Activated CD4-positive, alpha-beta T cell treated with anti-CD3 and anti-CD28 coated beads for 48 hours (primary cell): ENCODE measurements at places on chromosomes 7 and 10.
A peak's percentile ranks its signal among the peaks of the same experiment; 100 is the strongest.

- DNase-seq = no peak
These were observed 60.7 kb downstream of the ABCB4 start for GRCh38 chr7:87414794-87415188.

- no peak for DNase-seq
These were observed 321.3 kb upstream of the TMEM229A start for GRCh38 chr7:124354201-124354600.

- no peak for DNase-seq
These were observed 57.7 kb downstream of the KLF6 start for GRCh38 chr10:3727268-3727667.

DNA sequence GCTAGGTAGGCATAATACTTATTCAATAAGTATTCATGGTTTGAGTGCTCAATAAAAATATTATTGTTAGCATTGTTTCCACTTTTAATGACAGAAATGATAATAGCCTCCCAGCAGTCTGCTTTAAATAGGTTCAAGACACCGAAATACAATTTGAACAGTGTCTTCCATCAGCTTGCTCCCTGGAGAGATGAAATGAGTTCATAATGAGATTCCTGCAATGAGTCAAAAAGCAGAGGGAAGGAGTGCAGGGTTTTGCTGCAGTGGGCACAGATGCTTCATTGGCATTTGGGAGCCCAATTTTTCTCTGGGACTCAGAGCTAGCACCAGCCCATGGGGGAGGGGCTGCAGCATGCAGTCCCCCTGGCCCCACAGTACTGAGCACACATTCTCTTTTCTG, 32.6 kb upstream of the CHCHD3 start:
- no peak for DNase-seq

GRCh38 chr10:71761105-71761511, 12.2 kb downstream of the VSIR start:
- peak; percentile 74 for DNase-seq

GRCh38 chr7:5694912-5695726, 86.3 kb downstream of the RNF216 start:
- DNase-seq = peak; percentile 79

DNA sequence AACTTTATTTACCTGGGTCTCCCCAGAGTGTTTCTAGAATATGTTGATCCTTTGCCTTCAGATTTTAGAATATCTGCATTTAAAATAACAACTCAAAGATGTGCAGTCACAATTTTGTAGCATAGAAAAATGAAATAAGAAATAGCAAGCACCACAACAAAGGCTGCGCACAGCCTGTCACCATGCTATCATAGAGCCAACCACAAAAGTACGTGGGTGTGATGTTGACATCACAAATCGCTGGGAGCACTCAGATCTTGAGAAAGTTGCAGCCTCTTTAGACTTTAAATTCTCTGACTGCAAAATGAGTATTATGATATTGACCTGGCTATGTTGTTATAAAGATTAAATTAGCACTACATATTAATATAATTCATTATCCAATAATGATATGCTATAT, 177.9 kb downstream of the TNS3 start:
- DNase-seq = peak; percentile 40

DNA sequence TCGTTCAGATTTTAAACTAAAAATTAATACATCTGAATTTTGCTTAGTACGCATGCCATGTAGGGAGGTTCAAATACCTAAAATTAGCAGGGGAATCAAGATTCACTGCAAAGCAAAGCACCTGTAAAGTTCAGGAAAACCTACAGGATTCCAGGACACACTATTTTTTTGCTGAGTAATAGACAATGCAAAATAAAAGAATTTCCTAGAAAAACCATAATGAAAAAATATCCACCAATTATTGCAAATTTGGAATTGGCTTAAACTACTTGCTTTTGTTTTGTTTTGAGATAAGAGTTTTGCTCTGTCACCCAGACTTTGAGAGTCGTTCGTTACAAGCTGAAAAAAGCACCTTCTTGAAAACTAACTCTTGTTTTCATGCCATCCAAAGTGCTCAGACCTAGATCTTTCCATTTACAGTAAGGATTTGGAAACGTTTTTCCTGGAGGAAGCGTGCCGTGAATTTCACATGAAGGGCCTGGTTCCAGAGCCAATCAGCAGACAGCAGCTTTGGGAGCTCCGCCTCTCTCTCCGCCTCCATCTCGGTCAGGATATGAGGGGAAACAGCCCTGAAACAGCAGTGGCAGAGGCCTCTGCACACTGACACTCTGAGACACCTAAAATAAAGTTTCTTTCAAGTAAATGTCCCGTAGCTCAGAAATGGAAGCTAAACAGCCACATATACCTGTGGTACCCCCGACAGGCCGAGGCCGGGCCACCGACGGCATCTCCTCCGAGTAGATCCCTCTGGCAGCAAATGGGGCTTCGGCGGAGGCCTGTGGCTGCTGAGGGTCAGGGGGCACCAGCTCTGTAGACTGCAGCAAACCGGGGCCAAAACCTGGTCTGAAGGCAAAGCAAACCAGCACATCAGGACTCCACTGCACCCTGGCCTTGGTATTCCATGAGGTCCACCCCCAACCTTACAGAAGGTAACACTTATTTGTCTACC, 45.9 kb upstream of the ATP6V0A4 start:
- no peak for DNase-seq

DNA sequence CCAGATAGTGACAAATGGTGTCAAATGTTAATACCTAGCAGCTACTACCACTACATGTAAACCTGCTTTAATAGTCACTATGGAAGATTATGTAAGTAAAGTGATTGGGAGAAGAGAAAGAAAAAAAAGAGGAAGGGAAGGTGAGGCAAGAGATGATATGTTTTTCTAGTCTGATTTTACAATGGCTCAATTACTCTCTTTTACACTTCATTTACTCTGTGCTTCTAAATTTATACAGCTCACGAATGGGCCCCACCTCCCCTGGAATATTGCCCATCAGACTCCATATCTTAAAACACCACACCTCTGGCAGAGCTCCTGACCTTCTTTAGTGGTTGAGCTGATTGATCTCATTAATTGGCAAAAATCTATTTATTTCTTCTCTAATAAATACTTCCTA, 28.0 kb upstream of the IKZF1 start:
- DNase-seq = no peak
